ENCODE measurements at places on chromosomes 4 and X.
A peak's percentile ranks its signal among the peaks of the same experiment; 100 is the strongest.

DNA sequence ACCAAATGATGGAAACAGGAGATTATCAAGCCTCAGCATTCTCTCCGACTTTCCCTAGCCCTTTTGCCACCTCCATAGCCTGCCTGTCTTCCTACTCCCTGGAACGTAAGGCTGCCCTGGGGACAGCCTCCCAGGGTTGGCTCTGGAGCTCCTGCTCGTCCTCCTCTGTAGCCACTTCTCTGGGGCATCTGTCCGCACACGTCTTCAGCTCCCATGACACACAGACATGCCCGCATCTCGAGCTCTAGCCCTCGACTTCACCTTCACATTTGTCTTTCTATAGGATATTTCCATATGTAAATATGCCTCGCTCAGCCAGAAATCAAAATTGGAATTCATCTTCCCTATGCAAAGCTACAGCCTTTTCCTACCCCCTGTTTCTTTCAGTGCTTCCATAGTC lies 67.7 kb downstream of the TSC22D3 start:
- DNase-seq, result no peak

DNA sequence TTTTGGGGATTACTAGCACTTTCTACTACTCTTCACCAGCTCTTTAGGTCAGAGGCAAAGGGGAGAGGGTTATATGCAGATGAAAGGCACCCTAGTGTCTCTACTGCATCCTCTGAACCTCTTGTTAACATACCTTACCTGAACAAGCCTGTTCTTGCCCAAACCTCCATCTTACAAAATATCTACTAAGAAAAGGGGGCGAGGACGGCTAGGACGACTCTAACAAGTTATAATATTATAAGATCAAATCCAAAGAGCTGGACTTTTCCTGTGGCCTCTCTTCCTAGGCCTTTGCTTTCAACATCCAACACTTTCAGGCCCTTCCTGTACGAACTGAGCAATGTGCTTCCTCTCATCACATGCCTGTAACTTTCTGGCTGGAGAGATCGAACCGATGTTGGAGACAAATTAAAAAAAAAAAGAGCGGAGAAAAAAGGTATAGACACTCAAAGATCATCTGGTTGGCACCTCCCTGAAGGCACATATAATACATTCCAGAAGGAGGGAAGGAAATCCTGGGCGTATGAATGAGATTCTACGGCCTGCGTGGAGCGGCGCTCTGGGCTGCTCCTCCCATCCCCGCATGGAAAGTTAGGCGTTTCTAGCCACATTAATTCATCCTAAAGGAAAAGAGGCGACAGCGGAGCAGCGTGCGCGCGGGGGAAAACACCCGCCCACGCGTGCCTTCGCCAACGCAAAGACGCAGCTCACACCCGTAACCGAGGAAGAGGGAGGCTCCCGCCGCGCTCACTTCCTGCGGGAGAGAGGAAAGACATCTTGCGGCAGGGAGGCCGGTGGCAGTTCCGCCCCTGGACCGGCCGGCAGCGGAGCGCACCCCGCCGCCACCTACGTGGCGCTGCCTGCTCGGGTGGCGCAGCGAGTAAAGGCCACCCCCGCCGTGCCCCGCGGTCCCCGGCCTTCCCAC lies 808 bp downstream of the PRDM5 start:
- DNase-seq, result peak; percentile 37

GRCh38 chrX:126027229-126027628 lies 138.9 kb downstream of the DCAF12L2 start:
- no peak for DNase-seq

DNA sequence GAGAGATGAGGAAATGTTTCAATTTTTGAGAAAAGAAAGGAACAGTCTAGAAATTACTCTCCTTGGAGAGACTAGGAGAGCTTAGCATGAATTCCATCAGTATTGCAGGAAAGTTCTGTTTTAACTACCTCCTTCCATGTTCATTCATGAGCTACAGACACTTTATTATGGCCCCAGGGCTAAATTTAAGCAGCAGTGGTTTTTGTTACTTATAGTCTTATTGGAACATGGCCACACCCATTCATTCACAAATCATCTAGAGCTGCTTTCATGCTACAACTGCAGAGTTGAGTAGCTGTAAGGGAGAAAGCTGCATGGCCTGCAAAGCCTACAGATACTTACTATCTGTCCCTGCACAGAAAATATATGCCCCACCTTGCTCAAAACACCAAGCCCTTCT lies 81.7 kb downstream of the SHISA3 start:
- no peak for DNase-seq

- DNase-seq, result no peak
These were observed 16.0 kb upstream of the HPGD start for GRCh38 chr4:174538123-174538875.

GRCh38 chrX:1355131-1356046 lies 18.8 kb downstream of the IL3RA start:
- DNase-seq, result no peak

- no peak for DNase-seq
These were observed 85.4 kb upstream of the RAPGEF2 start for GRCh38 chr4:159017323-159018026.

- DNase-seq, result no peak
These were observed 89.1 kb downstream of the FNIP2 start for GRCh38 chr4:158857951-158858350.

- DNase-seq, result peak; percentile 37
These were observed 877 bp upstream of the SLC16A2 start for GRCh38 chrX:74420196-74421035.

GRCh38 chrX:123803331-123803983 lies 56.4 kb upstream of the XIAP start:
- DNase-seq, result peak; percentile 1

Data from pons (tissue), 1 donor.